HAP-1 (cell line): ENCODE measurements at places on chromosomes 16 and 17.
A peak's percentile ranks its signal among the peaks of the same experiment; 100 is the strongest.

DNA sequence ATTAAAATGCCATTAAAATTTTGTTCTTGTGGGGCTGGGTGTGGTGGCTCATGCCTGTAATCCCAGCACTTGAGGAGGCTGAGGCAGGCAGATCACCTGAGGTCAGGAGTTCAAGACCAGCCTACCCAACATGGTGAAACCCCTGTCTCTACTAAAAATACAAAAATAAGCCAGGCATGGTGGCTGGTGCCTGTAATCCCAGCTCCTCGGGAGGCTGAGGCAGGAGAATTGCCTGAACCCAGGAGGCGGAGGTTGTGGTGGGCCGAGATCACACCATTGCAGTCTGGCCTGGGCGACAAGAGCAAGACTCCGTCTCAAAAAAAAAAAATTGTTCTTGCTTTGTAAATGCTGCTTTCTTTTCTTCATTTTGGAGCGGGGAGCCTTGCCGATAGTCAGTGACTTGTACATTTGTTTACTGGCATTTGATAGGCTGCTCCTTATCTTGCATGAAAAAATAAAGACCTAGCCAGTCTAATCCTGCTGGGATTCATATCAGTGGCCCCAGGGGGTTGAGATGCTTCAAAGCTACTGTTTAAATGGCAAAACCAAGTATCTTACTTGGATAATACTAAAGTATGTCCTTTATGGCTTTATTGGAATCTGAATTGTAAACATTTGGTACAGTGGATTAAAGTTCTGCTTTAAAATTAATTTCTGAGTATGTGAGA is 3.3 kb upstream of the CLTC start:
- no peak for DNase-seq

DNA sequence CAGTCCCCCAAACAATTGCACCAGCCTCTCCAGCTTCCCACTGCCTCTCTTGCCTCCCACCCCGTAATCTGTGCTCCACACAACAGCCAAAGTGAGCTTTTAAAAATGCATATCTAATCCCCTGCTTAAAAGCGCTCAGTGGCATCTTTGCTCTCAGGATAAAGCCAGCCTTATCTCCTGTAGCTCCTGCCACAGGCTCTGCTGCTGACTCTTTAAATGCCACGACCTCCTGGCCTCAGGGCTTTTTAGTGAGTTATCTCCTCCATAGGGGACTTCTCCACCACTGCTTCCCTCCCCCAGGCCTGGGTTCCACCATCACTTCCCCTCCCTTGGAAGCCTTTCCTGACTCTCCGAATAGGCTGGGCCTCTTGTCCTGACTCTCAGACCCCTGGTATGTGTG is 98.6 kb downstream of the GNAO1 start:
- peak; percentile 24 for DNase-seq

DNA sequence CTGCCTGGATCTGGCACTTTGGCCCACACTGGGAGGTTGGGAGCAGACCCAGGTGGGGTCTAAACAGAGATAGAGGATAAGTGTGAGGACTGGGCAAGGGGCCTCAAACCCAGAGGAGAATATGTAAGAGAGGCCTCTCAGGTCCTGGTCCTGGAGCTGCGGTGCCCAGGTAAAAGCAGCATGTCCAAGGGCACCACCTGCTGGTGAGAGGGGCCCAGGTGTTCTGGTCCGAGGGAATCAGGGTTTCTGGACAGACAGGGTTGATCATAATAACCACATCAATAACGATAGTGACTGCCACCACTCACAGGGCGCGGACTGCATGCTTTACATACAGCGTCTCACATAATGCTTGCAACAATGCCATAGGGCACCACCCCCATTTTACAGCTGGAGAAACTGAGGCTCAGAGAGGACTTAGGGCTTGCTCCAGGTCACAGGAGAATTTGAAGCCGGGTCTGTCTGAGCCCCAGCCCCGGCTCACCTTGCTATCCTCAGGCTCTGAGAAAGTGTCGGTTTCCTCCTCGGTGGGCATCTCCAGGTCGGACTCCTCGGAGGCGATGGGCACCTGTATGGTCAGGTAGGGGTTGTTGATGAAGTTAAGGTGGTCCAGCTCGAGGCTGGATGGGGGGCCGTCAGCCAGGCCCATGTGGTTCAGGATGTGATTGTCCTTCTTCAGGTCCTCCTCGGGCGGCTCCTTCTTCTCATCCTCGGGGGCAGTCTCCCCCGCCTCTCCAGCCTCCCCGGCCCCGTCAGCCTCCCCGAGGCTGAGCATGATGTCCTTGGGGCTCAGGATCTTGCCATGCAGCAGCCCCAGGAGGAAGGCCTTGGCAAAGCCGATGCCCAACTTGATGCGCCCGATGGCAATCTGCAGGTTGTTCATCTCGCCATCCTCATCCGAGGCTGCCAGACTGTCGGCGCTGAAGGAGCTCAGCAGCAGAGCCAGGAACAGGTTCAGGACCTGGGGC is 19.1 kb upstream of the CD79B start:
- DNase-seq = no peak

- DNase-seq = peak; percentile 68
Observed at GRCh38 chr17:64773836-64774761, 112.0 kb upstream of the SMURF2 start.

DNA sequence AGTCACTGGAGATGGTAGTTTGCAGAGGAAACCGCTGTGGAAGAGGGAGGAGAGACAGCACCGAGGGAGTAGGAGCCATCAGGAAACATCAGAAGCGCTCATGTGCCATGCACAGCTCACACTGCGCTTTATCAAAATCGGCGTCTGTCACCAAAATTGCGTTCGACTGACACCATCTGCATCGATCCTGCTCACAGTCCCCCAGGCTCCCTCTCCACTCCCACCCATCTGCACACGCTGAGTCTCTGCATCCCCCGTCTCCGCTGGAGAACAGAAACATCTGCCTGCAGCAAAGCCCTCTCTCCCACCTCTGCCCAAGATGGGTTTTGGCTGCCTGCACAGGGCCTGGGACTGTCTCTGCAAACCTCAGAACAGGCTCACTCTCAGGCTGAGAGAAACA is 187.5 kb upstream of the RPL38 start:
- no peak for DNase-seq

- no peak for DNase-seq
Observed at GRCh38 chr16:63287401-63287800, 1251.2 kb upstream of the CDH8 start.

DNA sequence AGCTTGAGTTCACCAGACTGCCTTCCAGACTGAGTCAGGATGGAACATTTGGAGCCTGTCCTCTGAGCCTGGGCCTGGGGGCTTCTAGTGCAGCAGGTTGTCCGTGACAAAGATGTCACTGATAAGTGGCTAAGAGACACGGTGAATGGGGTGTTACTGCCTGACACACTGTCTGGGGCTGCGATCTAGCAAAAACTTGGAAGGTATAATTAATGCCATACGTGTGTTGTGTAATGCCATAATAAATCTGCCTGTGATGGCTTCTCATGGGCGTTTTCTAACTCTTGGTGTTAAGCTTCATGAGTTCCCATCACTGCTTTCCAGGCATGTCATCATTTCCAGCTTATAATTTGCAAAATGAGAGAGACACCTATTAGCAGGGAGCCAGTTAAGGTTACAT is 215.4 kb downstream of the UTP18 start:
- DNase-seq = no peak

DNA sequence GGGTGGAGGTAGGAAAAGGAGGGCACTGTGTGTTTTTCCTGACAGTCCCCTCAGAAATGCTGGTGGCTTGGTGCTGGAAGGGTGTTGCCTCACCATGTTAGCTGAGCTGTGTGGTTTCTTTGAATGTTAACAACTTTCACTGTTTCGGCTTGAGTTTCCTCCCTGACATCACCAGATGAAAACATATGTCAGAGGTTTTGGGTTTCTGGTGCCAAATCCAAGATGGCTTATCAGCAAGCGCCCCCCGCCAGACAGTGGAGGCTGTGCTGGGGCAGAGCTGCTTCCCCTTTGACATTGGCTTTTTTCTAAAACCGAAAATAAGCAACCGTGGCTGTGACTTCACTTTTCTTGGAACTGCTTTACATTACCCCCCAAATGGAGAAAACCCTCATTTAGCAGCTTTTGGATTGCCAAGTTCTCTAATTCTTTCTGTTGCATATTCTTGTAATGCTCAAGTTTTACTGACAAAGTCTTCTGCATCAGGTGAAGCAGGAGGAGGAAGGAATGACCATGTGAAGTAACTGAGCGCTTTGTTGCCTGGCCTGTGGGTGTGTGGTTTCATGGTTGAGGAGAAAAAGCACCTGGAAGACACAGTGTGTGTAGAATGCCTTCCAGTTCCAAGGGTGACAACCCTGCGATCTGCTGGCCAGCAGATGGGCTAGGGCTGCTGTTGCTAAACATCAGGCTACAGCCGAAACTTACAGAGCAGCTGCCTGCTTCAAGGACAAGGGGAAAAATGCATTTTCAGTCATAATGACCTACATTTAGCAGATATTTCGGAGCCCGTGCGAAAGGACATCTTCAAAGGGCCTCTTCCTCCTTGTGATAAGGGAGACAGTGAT is 9.7 kb downstream of the RMI2 start:
- no peak for DNase-seq

GRCh38 chr17:16286947-16287562 is 66.2 kb downstream of the CENPV start:
- no peak for DNase-seq

GRCh38 chr17:74569020-74570003 is 2.0 kb upstream of the CD300H start:
- DNase-seq = no peak

DNA sequence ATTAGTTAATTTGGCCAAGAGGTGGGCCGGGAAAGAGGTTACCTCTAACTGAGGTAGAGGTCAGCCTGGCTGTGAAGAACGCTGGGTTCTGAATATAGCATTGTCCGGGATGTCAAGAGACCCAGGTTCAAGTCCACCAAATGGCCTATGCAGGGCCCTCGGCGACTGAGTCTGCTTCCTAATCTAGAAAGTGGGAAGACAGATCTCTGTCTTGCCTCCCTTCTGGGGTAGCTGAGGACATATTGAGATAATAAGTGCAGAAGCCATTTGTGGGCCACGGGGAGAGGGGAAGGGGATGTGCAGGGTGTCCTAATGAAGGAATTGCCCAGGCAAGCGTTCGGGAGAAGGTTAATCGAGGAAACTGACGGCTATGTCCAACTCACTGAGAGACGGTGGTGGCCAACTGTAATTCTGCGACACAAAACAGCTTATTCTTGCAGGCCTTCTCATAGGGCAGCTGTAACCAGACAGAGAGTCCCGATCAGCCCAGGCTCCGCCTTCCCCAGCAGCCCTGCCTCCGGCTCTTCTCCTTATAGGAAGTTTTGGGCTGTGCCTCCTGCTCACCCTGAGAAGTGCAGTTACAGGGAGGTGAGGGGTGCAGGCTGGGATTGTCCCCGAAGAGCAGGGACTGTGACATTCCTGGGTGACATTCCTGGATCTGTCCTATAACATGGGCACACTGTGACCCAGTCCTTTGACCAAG is 15.9 kb downstream of the HASPIN start:
- DNase-seq = no peak

DNA sequence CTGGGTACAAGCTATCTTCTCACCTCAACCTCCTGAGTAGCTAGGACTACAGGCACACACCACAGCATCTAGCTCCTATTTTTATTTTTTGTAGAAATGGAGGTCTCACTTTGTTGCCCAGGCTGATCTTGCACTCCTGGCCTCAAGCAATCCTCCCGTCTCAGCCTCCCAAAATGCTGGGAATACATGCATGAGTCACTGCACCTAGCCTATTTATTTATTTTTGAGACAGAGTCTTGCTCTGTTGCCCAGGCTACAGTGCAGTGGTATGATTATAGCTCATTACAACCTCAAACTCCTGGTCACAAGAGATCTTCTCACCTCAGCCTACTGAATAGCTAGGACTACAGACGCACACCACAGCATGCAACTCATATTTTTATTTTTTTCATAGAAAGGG is 40.1 kb upstream of the RGS9 start:
- no peak for DNase-seq

- peak; percentile 77 for DNase-seq
Observed at GRCh38 chr17:64133546-64134215, 3.7 kb upstream of the ERN1 start.

- DNase-seq = no peak
Observed at GRCh38 chr17:81863833-81864768, 3.8 kb upstream of the P4HB start.

DNA sequence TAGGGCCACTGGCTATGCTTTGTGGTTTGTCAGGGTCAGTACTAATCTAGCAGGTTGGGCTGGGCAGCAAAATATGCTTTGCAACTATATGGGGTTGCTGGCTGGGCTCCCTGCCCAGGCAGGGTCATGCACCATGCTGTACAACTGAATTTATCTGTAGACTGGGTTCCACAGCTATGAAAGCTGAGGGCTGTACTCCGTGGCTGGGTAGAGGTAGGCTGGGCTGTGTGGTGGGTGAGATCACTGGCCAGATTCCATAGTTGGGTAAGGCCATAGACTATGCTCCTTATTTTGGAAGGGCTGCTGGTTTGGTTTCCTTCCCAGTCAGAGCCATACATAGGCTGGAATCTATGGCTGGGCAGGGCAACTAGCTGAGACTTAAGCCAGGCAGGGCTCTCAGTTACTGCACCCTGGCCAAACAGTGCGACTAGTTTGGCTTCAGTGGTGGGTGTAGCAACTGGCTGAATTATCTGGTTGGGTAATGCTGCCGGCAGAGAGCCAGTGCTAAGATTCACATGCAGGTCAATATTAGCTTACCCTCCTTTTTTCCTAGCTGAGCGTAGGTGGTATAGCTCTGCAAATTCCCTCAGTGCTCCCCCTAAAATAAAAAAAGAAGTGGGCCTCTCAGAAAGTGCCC is 769.1 kb upstream of the CDH8 start:
- DNase-seq = no peak

GRCh38 chr16:72657791-72658190 is 390.1 kb downstream of the ZFHX3 start:
- no peak for DNase-seq

DNA sequence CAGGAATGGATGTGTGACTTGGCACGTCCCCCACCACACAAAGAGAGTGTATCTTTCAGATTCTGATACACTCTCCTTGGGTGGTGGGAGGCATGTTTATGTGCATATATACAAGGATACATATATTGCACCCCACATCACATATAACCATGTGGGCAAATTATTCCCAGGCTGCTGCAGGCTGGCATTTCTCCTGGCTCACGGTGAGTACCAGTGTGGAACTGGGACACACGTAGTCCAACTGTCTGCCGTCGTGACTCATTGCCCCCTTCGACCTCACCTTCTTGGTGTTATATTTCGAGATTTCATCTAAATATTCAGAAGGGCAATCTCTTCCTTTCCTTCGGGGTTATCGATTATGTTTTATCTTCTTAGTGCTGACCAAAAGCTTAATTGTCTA is 24.4 kb downstream of the ARHGAP44 start:
- DNase-seq = no peak
